ENCODE measurements at places on chromosomes 11 and 22.

DNA sequence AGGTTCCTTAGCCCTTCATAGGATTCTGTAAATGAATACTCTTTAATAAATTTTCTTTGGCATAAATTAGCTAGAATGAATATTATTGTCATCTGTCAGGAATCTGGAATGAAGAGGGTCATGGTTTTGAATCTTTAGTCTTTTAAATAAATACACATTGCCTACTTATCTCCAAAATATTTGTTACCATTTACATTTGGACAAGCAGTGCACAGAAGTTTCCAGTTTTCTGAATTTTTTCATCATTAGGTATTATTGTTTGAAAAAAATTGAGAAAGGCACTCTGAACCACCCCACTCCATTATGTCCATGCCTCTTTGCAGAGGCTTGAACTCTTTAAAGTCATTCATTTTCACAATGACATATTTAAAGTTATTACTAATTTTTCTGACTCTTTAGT is 549.0 kb upstream of the LUZP2 start:
- DNase-seq, result no peak

DNA sequence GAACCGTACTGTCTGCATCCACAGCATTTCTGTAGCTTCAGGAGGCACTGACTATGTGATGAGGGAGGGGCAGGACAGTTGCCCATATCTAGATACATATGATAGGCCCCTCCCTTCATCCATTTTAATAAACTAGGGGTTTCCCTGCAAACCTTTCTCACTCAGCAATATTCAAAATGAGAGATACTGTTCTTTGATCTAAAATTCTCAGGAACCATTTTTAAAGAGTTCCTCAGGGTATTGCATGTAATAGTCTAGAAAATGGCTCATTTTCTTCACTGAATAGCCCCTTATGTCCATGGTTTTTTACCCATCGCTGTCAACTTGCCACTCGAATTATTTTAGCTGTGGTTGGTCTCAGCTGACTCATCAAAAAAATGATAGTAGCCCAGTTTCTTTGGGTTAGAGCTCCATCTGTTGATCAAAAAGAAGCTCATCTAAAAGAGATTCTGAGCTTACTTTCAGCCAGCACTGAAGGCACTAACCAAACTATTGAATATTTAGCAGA is 37.0 kb upstream of the DNAJB7 start:
- DNase-seq, result peak; percentile 74

DNA sequence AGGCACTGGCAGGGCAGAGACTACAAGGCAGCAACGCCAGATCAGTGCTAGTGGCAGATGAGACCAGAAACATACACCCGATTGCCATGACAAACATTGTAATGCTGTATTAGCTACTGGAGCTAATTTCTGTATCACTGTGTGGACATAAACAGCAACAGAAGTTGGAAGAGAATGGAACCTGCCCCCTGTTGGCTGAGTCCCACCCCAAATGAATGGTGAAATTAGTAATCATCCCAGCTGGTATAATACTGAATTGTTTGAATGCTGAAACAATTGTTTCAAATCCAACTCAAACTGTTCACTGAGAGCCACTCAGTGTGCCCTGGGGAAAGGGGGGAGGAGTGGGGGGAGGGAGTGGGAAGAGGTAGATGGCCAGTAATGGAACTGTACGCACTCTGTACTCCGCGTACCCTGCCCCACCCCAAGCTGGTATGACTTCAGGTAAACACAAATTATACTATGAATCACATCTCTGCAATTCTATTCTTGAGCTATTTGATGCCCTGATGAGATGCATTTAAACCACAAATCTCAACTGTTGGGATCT is 11.2 kb upstream of the BIRC3 start:
- no peak for DNase-seq

DNA sequence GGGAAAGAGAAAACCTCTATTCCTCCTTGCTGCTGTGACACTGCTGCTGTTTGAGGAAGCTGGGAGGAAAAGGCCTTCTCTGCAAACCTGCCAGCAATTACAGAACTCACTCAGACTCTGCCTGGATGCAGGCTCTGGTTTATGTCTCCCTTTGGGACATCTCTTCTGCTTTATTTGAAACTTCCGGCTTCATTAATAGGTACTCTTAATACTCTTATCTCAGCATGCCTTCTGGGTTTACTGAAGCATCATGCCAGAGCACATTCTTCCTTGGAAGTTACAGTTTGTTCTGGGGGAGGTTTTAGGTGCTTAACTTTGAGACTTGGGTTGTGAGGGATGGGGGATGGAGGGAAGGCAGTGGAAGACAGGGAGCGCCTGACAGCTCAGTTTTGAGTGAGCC is 79.9 kb downstream of the NAV2 start:
- DNase-seq, result no peak

GRCh38 chr22:31846161-31847115 is 92.6 kb downstream of the DEPDC5 start:
- no peak for DNase-seq

- no peak for DNase-seq
Measured at GRCh38 chr11:120124355-120124754, 13.6 kb downstream of the TRIM29 start.

DNA sequence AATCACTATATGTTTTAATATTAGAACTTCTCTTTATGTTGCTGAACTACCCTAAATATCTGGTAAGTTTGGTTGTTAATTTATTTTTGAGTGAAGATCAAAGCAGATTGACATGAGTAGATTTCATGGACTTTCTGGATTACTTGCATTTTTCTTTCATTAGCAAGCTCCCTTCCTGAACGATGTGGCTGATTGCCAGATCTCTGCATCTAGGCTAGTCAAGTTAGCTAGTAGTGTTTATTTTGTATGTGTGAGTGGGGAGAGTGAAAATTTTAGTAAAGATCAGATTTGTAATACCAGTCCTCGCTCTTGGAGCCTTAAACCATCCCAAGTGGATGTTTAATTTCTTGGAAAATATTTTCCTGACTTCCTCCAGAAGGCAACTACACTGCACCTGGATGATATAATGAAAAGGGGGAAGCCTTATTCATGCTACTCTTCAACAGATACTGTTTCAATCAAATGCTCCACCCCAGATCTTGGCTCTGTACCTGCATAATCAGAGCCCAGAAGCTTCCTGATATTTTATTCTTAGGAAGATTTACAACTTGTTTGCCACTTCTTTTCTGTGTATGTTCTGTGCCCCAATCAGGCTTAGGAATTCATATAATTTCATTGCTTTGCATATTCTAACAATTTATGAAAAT is 143.2 kb upstream of the GRIA4 start:
- DNase-seq, result no peak

- DNase-seq, result no peak
Measured at GRCh38 chr11:35822815-35823495, 120.9 kb upstream of the LDLRAD3 start.

- no peak for DNase-seq
Measured at GRCh38 chr11:334264-334994, 13.8 kb upstream of the IFITM3 start.

DNA sequence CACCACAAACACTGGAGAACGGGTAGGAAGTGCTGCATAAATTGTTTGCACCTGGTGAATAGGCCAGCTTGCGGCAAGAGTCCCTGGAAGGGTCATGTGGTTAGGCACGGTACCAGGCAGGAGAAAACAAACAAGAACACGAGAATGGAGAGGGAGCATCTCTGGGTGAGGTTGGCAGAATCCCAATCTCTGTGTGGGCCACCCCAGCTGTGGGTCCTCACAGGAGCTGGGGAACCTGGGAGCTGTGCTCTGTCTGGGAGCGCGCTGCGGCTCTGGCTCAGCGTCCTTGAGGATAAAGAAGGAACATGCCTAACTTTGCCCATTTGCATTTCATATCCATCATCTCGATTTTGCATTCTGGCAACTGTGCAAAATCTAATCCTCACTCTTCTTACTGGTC is 46.1 kb upstream of the JAM3 start:
- DNase-seq, result no peak

All from myocyte (in vitro differentiated cells).